Endothelial cell of umbilical vein (primary cell): ENCODE measurements at places on chromosomes 5 and 9.

GRCh38 chr9:135471791-135472640, 7.6 kb upstream of the PPP1R26 start:
- no peak for DNase-seq

- DNase-seq = peak; percentile 65
These were observed 241.2 kb downstream of the PIK3R1 start for GRCh38 chr5:68456756-68457217.

- DNase-seq = no peak
These were observed 259.7 kb upstream of the MSX2 start for GRCh38 chr5:174464504-174465165.

DNA sequence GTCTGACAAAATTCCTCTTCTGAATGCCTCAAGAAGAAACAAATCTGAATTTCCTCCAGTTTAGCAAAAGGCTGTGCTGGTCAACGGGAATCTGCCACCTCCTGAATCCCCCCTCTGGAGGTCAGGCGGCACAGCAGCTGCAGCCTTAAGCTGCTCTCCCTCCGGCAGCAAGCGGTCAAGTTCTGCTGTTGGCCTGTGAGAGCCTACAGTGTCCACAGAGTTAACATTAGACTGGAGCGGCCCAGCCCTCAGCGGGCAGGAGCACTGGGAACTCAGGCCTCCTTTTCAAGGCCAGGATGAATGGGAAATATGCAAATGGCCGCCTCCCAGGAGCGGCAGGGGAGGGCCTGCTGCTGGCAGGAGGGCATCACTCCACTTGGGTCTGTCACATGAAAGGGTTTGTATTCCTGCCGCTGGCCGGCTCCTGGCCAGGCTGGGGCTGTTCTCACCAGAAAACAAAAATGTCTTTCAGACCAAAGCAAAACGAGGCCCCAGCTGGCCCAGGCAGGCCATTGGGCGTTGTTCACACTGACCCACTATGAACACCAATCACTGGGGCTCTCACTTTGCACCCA, 8.2 kb downstream of the ACSL6 start:
- no peak for DNase-seq

GRCh38 chr9:36396985-36397384, 3.1 kb downstream of the RNF38 start:
- DNase-seq = no peak

DNA sequence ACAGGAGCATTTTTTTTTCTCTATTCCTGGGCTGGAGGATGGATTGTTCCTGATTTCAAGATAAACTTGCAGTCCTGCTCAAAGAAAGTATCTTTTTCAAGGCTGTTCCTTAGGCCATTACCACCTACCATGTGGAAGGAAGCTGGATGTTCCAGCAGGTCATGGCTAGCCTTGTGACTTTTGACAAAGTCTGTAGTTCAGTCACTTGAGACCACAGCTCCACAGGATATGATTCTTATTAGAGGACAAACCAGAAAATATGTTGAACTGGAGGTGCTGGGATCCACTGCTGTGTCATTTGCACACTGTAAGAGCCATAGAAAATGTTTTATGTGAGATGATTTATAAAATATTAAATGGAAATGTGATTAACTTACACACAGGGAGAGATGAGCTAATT, 184.2 kb upstream of the ACO1 start:
- no peak for DNase-seq

GRCh38 chr5:170302653-170303501, 5.3 kb upstream of the LCP2 start:
- DNase-seq = no peak

DNA sequence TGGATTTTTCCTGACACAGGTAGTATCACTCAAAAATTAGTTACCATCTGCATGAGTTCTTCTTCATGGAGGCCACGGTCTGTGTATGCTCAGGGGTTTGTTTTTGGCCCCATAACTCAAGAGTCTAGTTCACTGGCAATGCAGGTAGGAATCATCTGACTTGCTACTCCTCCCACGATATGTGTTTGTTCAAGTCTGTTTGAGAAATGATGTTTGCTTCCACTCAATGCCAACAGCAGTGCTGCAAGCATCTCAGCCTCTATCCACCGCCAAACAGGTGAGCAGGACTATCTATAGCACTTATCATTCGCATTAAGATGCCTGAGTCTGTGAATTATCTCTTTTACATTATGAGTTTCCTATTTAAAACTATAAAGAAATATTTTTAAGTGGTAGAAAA, 264.8 kb upstream of the PTGER4 start:
- no peak for DNase-seq

DNA sequence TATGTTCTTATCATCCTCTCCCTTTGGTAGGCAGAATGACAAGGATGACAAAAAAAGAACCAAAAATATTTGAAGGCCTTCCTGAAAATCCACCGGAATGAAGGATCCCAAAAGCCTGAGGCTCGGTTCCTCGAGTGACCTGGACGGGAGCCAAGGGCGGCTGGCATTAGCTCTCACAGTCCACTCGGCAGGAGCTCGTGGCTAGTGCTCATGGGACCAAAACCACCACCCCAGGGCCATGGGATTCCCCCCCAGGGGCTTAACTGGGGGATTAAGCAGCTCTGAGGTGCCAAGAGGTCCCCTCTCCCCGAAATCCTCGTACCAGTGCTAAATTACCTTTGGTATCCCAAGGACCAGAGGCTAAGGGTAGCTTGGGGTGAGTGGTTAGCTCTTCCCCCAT, 586 bp upstream of the PDZD2 start:
- DNase-seq = no peak

DNA sequence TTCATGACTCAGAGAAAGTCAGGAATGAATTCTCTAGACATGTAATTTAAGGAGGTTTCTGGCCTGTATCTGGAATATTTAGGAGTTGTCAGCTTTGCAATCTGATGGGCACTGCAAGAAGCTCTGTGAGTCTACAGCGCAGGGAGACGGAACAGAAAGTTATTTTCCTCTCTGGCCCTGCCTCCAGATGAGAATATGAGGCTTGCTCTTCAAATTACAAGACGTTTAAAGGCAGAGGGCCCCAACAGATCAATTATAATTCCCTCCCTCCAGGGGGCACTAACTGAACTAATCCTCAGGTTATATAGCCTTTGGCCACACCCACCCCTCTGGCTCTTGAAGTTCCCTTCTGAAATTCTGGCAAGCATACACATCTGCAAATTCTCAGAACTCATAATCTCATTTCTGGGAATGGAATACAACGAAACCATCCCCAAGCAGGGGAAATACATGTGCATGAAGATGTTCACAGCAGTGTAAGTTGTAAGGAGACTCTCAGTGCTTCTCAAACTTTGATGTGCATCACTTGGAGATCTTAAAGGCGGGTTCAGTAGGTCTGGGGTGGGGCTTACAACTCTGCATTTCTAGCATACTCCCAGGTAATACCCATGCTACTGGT, 307.6 kb downstream of the CWC27 start:
- peak; percentile 36 for DNase-seq

DNA sequence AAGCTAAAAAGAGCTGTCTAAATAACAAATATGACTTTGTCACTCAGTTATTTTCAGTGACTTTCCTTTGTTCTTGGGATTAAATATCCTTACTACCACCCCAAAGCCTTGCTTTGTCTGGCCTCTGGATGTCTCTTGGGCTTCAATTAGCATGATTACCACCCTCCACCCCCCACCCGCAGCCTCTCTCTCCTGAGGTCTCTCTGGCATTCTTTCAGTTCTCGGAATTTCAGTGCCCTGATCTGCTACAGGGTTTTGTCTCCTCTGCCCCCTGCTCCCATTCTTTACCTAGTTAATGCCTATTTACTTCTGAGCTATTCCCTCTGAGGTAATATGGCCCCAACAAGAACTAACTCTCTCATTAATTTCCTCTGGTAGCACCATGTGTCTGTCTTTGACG, 376.4 kb downstream of the DEPDC1B start:
- no peak for DNase-seq

- DNase-seq = no peak
These were observed 210.3 kb downstream of the SREK1 start for GRCh38 chr5:66354422-66354821.

- DNase-seq = no peak
These were observed 89.9 kb downstream of the MAMDC2 start for GRCh38 chr9:70133253-70134208.

- no peak for DNase-seq
These were observed 136.1 kb upstream of the ANKH start for GRCh38 chr5:15007646-15008045.

GRCh38 chr5:78008356-78008967, 232.3 kb upstream of the TBCA start:
- peak; percentile 53 for DNase-seq

DNA sequence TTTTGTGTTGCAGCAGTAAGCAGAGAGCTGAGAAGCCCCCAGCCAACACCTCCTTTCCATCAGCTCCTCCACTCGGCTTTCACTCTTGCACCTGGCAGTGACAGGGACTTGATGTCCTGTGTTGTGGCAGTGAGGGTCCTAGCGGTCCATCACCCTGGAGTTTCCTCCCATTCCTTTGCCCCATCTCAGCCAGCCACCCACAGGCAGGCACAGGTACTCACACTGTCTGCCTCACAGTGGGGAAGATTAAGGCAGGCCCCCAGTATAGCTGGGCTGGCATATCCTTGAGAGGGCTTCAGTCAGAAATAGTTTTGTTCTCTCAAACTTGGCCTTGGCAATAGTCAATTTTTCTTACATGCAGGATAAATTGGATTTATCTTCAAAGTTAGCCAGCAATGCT, 362.7 kb downstream of the GADD45G start:
- DNase-seq = no peak

GRCh38 chr5:179679014-179679674, 1.7 kb downstream of the CBY3 start:
- DNase-seq = peak; percentile 65

DNA sequence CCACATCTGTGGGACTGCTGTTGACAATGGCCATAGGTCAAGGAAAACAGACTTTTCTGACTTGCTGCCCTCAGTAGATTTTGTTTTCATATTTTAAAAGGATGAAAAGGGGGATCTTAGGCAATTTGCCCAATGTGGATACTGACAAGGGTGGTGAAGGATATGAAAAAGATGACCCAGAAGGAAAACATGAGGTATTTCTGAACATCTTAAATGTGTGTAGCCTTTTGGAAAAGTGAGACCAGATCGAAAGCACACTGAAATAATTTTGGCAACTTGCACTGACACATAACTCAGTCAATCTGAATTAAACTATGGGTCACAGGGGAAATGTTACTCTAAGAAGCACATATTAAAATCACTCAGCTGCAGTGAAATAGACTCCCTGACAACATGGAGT, 1793.0 kb upstream of the ACO1 start:
- no peak for DNase-seq

DNA sequence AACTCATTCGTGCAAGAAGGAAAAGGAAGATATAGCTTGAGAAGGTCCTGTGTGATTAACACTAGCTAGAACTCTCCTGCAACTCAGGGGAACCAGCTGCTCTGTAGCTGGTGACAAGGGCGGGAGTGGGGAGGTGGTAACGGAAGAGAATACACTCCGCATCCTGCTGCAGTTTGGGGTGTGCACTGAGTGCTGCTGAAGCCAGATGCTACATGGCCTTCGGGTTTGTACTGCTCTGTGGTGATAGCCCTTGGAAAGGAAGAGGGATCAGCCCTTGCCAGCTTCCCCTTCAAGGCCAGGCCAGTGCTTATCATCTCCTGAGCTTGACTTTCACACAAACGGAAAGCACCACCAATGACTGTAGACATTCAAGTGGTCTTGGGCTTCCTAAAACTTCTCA, 34.3 kb downstream of the FRMD3 start:
- no peak for DNase-seq

DNA sequence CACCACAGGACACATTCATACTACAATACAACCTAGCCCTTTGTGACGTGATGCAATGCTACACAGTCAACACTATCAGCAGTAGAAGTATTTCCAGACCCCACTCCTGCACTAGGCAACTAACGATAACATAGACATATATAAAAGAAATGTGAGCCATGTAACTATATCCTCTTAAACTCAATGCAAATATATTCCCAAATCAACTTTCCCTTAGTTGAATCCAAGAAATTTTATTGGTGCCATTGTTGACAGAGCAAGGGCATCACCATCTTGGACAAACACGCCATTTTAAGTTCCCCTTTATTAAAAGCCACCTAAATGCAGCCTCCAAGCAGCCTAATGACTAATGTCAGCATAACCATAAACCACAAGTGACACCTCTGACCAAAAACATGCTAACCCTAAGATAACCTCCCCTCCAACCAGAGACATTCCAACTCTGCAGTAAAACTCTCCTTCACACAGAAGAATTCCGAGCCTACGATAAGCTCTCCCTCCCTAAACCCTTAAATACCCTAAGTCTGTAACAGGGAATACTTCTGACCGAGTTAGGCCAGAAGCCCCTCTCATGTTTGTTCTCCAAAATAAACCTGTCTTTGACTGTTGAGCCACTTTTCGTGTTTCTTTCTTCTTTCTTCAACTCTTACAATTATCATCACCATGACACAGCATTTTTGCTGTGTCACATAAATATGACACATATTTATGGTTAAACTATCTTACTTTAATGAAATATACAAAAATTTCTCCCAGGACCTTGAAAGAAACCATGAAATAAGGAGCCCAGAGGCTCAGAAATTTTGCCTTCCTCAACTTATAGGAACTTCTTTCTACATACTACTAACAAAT, 1497.8 kb downstream of the EFNA5 start:
- DNase-seq = no peak
